Ecto neural progenitor cell (in vitro differentiated cells): ENCODE measurements at places on chromosomes 2 and 18.
A peak's percentile ranks its signal among the peaks of the same experiment; 100 is the strongest.

DNA sequence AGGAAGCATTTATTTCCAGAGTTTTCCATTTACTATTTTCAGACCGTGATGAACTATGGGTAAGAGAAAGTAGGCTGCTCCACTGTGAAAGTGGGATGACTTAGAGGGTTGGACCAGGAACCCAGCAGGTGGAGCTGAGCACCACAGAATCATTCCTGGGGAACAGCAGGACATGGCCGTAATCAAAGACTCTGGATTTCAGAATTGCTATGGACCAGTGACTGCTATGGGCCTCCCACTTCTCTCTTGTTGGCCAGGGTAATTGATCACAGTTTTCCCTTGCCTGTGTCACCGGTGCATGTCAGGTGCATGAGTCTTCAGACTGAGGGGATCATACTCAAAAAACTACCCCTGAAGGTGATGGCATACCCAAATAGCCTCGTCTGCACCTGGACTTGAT is 90.6 kb upstream of the GPC1 start:
- no peak for DNase-seq

DNA sequence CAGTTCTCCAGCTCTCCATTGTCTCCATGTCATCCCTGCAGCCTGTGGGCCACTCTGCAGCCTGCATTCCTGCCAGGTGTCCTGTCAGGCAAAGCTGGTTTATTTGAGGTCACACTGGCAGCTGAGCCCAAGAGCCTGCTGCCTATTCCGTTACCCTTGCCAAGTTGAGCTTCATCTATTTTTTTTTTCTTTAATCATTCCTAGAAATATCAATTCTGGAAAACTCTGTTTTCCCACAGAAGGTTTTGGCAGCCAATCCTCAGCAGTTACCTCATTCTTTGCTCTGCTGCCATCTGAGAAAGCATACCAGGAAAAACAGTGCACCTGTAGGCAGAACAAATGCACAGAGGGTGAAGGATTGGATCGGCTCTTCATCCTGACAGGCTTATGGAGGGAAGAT is 411.0 kb upstream of the ACVR2A start:
- DNase-seq, result no peak

DNA sequence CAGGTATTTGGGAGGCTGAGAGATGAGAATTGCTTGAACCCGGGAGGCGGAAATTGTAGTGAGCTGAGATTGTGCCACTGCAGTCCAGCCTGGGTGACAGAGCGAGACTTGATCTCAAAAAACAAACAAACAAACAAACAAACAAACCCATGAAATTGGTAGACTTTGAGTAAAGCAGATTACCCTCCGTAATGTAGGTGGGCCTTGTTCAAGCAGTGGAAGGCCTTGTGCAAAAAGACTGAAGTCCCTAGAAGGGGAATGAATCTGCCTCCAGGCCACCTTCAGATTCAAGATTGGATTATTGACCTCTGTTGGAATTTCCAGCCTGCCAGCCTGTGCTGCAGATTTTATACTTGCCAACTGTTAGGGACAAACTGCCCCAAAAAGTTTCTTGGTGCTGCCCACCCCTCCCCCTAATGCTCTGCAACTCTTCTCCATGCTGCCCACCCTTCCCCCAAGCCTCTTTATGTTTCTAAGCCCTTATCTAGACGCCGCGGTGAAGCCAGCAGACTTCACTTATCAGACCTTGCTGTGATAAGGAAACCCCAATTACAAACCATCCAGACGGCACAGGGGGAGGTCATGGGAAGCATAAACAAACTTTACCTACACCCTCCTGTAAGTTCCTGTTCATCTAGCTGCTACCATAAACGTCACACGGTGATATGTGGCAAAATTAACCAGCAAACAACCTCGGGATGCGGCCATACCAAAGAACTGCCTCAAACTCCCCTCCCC is 17.0 kb downstream of the CYP27A1 start:
- no peak for DNase-seq

- no peak for DNase-seq
Observed at GRCh38 chr2:234670052-234670451, 173.2 kb upstream of the ARL4C start.

DNA sequence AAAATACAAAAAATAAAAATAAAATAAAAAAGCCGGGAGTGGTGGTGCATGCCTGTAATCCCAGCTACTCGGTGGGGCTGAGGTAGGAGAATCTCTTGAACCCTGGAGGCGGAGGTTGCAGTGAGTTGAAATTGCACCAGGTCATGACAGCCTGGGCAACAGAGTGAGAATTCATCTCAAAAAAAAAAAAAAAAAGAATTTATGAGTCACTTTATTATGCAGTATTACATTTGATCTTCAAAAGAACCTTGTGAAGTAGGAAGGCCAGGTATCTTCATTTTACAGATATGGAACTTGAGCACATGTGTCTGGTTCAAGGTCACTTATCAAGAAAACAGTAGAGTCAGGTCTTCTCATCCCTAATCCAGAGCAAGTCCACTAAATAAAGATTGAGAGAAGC is 459.4 kb upstream of the HNRNPA3 start:
- no peak for DNase-seq

GRCh38 chr2:149058936-149059335 is 20.4 kb downstream of the LYPD6B start:
- no peak for DNase-seq

DNA sequence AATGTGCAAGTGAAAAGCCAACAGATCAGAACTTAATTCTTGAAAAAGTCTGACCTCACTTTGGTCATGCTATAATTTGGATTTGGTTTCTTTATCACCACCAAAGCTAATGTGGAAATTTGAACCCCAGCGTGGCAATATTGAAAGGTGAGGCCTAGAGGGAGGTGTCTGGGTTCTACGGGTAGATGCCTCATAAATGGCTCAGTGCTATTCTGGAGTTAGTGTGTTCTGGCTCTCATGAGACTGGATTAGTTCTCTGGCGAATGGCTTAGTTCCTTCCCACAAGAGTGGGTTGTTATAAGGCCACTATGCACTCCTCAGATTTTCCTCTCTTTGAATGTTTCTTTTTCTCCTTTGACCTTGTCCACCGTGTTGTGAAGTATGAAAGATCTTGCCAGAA is 22.3 kb downstream of the ORC4 start:
- no peak for DNase-seq

DNA sequence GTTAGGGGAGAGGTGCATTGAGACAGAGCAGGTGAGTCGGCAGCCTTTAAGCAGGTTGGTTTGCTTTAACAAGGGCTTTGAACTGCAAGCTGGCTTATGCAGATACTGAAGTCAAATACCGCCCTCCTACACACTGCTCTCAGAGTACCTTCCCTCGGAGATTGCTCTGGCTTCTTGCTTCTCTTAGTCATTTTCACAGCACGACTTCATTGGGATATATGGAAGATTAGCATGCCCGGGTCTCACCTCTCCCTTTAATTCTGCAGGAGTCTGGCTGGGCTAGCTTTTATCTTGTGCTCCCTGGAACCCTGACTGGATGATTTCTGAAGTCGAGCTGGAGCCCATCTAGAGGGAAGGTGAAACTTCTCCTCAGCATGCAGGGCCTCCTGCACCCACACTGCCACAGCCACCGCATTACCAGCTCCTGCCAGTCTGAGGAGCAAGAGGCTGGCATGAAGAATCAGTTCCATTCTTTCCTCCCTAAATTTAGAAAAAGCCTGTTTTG is 395.5 kb upstream of the HNRNPA3 start:
- DNase-seq, result no peak

- no peak for DNase-seq
Observed at GRCh38 chr18:76923485-76924085, 101.2 kb downstream of the ZNF236 start.

GRCh38 chr2:12816379-12817306 is 99.9 kb downstream of the TRIB2 start:
- DNase-seq, result no peak

DNA sequence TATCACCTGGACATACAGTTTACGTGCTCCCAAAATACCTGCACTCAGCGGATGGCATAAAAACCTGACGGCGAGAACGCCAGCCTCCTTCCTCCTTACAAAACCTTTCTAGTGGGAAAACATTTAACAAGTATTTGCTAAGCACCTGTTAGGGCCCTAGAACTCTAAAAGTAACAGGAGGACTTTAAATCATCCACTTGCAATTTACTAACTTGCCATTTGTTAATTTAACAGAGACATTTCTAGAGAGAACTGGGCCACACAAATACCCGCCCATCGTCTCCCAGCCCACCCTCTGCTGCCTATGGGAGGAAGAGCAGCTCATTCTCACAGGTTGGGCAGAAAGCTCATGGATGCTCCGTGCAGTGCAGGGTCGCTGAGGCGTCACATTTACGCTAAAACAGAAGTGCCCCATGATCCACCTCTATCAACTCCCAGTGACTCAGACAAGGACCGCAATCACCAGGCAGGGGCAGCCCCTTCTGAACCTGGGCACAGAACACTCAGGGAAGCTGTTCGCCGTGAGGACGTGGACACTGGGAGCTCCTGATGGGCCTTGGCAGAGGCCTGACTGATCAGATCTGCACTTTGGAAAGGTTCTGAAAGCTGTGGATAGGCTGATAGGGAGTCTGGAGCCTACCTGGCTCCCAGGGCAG is 106.9 kb downstream of the HDAC4 start:
- DNase-seq, result no peak

- no peak for DNase-seq
Observed at GRCh38 chr2:40454321-40454720, 2.4 kb upstream of the SLC8A1 start.

GRCh38 chr2:11080253-11081115 is 74.8 kb upstream of the SLC66A3 start:
- DNase-seq, result no peak

- DNase-seq, result no peak
Observed at GRCh38 chr2:221779614-221780067, 207.5 kb upstream of the EPHA4 start.

DNA sequence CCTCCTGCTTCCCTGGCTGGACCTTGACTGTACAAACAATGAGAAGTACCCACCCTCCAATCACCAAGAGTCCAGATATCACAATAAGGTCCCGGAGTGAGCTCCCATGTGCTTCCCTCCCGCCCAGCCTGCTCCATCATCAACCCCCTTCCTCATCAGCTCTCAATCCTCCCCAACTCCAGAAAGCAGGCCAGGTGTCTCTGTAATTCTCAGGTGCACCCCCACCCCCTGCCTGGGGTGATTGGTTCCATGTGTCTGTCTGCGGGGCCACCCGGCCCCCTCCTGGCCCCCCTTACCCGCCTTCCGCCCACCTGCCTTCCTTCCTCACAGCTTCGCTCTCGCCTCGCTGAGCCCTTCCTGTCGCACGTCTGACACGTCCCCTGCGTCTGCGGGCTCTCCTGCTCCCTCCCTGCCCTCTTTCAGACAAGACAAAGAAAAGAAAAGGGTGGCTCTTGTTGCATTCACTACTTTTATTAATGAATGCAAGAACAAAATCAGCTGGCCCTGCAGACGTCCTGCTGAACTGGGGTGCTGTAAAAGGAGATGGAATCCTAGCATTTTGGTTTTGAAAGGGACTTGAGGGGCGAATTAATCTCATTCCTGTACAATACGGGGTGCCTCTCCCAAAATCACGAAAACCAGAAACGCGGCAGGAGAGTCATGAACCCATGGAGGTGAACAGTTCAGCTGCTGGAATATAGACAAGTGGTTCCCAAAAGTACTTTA is 26.5 kb upstream of the IGFBP2 start:
- peak; percentile 64 for DNase-seq

- no peak for DNase-seq
Observed at GRCh38 chr2:169768262-169768995, 30.2 kb upstream of the SSB start.

- no peak for DNase-seq
Observed at GRCh38 chr2:38750011-38750890, 910 bp downstream of the SRSF7 start.
